PC-9 (cell line): ENCODE measurements at places on chromosomes 13 and 19. TPM values are rescaled to one million over a fixed set of nuclear protein-coding genes. Genes with fewer than 3 reads are reported as not detected.

KCNK6 gene
- 6.1 and 9.3 TPM in 2 replicates for total RNA-seq

DNA sequence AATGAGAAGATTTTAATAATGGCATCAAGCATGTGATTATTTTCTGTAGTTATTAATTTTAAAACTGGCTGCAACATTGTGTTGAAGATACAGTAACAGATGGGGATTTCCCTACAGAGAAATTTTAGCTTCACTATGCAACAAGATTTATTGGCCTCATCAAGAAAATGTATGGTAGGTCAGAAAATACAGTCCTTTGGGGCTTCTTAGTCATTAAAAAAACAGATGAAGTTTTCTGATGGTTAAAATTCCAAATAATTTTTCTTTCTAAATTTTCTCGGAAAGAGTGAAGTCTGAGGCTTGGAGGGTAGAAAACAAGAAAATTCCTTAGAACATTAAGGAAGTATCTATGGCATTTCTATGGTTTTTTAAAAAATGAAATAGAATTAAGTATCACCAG, 1790.8 kb upstream of the PCDH20 start:
- DNase-seq, result no peak

GRCh38 chr13:85738696-85739320, 60.4 kb downstream of the SLITRK6 start:
- no peak for DNase-seq

DNA sequence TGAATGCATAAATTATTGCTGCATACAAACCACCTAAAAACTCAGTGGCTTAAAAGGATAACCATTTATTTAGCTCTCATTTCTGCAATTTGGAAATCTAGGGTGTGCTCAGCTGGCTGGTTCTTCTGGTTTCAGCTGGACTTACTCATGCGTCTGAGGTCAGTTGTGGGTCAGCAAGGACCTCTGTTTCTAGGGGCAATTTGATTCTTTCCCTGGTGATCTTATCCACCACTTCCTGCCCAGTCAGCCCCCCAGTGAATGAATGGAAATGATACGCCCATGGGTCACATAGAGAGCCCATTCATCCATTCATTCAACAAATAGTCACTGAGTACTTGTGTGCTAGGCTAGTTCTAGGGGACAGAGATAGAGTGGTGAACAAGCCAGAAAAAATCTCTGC, 9.9 kb downstream of the FXYD5 start:
- peak; percentile 92 for DNase-seq

- no peak for DNase-seq
These were observed 51.8 kb downstream of the CRTC1 start for GRCh38 chr19:18735324-18735723.

DNA sequence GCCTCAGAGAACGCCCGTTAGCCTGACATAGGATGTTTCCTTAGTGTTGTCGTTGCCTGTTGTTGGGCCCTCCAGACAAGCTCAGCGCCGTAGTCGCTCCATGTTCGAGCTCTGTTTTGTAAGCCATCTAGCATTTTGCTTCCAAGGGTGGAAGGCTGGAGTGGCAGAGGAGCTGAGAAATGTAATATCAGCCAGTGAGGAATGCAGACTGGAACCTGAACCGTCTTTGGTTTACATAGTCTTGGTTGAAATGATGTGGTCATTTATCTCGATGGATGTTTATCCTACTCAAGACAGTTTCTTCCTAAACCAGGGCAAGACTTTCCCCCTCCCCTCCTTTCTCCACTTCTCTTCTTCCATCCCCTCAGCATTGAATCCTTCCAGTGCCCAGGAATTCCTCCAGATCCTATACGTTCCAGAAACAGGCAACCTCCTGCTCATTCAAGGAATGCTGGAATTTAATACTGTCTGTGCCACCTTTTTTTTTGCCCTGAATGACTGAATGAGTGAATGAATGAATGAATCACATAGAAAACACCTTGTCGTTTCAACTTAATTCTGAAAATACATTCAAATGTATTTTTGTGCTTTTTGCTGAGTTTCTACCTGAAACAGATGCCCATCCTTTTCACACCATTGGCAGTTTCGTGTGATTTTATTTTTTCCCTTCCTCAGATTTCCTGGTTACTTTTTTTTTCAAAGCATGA, 109.5 kb upstream of the MBNL2 start:
- no peak for DNase-seq

- DNase-seq, result no peak
These were observed 373.7 kb downstream of the DNAJC15 start for GRCh38 chr13:43397111-43397510.

DNA sequence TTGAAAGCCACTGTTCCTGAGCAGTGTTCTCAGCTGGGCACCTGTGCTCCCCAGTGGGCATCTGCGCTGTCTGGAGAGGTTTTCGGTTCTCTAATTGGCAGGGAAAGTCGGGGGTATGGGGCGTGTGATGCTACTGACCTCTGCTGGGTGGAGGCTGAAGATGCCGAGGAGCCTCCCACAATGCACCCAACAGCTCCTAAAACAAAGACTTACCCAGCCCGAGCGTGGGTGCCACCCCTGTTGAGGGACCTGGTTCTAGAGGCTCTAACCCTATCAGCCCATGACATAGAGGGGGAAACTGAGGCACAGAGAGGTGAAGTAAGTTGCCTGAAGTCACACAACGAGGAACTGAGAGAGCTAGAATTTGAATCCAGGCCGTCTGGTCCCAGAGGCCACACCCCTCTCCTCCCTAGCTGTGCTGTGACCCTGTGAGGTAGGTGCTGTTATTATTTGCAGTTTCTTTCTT, 2.3 kb downstream of the SPACA4 start:
- peak; percentile 39 for DNase-seq

LHFPL6 gene
- total RNA-seq, result 2.5 and 3.1 TPM in 2 replicates

LRRC25 gene
- total RNA-seq, result not detected in 2 replicates

DNA sequence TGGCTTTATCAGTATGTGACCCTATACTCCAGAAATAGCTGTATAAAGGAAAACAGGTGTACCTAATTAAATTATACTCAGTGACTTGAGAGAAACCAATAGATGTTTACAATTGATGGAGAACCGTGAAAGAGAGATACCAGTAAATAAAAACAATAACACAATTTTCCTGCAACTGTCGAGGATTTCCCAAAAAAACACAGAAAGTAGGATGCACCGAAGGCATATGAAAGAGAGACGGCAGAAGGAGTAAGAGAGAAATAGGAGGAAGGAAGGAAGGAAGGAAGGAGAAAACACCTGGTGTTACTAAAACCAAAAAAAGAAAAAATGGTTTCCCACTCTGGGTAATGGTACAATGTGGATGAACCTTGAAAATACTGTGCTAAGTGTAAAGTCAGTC, 6.8 kb upstream of the ZNF229 start:
- no peak for DNase-seq

- no peak for DNase-seq
These were observed 222.8 kb downstream of the LIG4 start for GRCh38 chr13:107992542-107992941.

DNA sequence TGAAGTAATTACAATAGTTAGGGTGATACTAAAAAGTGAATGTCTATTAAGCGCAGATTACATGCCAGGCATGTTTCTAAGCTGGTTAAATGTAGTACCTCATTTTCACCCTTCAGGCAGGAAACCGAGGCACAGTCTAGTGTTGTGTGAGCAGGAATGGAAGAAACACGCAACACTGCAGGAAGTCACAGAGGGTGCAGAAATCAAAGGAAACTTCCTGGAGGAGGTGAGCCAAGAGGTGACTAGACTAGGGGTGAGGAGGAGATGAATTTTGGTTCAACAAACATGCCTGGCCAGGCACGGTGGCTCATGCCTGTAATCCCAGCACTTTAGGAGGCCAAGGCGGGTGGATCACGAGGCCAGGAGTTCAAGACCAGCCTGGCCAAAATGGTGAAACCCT, 41.8 kb downstream of the ZNF473 start:
- DNase-seq, result no peak

UBL5 gene
- 400 and 403 TPM in 2 replicates for total RNA-seq

DNA sequence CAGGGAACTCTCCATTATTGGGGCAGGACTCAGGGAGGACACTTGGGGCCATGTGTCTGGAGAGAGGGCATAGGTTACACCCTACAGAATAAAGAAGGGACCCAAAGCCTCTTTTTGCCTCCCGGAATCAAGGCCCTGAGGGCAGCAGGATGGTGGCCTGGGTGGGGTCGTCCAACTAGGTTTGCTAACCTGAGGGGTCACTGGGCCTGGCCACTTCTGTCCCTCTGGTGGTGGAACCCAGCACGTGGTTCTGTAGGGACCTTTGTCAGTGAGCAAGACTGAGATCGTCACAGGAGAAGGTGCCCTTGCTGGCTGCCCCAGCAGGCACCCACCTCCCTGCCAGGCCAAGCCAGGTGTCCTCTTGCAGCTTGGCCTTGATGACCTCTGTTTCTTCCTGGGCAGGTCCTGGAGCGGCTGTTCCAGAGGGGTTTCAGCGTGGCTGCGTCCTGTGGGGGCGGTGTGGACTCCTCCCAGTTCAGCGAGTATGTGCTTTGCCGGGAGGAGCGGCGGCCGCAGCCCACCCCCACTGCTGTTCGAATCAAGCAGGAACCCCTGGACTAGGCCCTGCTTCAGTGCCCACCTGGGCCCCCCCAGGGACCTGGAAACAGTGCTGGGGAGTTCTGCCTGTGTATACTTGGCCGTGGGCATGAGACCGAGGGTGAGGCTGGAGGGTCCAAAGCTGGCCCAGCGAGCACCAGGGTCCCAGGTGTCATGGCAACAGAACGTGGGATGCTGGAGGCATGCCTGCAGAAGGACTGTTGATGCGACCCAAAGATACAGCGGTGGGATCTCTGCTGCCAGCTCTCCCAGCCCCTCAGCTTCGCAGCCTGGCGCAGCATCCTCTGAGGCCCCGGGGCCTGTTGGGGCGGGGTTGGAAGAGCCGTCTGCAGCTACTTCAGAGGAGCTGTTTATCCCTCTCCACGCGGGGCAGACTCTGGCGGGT, 16.0 kb downstream of the KCTD15 start:
- no peak for DNase-seq

GRCh38 chr13:98280176-98280510, 103.1 kb upstream of the RNF113B start:
- no peak for DNase-seq

- DNase-seq, result no peak
These were observed 6.5 kb upstream of the NAA16 start for GRCh38 chr13:41304551-41304950.

GRIK5 gene
- total RNA-seq, result 0.96 and 1.1 TPM in 2 replicates

DNA sequence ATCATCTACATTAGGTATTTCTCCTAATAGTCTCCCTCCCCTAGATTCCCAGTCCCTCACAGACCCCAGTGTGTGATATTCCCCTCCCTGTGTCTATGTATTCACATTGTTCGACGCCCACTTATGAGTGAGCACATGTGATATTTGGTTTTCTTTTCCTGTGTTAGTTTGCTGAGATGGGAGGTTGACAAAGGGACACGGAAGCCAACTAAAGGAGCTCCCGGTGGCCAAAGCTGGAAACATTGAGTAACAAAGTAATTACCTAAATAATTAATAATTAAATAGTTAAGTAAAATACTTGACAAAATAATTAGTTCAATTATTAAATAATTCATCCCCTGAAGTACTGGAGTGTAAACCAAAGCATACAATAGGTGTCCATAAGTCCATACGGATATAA, 1.7 kb upstream of the PRR20A start:
- DNase-seq, result no peak
